ENCODE measurements at places on chromosomes 4 and X.

GRCh38 chr4:1973218-1973617 is 35.6 kb downstream of the NELFA start:
- DNase-seq = no peak

- no peak for DNase-seq
Observed at GRCh38 chr4:114384629-114385028, 214.0 kb upstream of the UGT8 start.

DNA sequence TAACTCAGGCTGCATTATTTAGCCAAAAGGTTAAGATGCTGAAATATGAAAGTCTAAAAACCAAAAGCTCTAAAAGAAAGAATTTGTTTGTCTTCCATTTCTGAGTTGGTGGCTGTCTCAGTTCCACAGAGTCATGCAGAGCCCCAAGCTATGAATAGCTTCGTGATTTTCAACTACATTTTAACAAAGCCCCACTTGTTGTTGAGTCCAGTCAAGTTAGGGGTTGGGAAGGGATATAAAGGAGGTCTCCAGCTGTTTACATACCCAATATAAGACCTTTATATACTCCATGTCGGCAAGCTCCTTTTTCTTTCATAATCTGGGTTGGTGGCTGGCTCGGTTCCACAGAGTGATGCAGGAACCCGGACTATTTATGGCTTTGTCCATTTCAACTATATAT is 924.6 kb upstream of the PRKX start:
- DNase-seq = no peak

- DNase-seq = no peak
Observed at GRCh38 chr4:119632216-119632615, 3.6 kb upstream of the PDE5A start.

DNA sequence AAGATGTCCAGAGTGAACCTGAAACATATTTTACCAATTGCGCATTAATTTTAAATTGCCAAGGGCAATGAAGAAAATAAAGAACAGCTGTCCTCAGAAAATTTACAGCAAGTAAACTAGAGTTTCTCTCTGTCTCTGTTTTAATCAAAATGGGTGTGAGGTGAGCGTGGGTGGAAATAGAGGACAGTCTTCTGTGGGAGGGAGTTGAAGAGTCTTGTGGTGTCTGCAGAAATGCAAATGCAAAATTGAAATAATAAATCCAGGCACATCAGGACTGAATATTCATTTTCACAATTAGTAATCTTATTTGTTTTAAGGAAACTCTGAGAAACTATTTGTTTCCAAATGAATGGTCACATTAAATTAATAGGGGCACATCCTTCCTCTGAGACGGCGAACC is 192.0 kb downstream of the ARHGAP10 start:
- DNase-seq = no peak

- DNase-seq = no peak
Observed at GRCh38 chr4:143355540-143356217, 19.0 kb downstream of the GAB1 start.

DNA sequence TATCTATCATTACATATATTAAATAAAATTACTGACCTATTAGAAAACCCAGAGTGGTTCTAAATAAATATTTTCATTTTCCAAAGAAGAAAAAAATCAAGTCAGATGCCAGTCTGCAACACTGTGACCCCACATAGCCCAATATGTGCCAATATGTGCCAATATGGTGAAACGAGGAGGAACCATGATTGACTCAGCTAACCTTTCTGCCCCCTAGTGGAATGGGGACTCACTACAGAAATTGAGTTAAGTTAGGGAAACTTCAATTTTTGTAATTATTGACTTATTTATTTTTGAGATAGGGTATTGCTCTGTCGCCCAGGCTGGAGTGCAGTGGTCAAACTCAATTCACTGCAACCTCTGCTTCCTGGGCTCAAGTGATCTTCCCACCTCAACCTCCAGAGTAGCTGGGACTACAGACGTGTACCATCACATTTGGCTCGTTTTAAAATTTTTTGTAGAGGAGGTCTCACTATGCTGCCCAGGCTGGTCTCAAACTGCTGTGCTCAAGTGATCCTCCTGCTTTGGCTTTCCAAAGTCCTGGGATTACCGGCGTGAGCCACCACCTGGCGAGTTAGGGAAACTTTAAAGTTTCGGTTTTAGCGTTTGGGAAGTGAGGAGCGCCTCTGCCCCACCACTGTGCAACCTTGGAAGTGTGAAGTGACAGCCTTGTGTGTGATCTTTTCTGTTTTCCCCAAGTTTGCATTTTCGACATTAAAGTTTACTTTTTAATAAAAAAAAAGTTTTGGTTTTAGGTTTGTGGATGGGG is 116.8 kb upstream of the SHISA3 start:
- peak; percentile 61 for DNase-seq

DNA sequence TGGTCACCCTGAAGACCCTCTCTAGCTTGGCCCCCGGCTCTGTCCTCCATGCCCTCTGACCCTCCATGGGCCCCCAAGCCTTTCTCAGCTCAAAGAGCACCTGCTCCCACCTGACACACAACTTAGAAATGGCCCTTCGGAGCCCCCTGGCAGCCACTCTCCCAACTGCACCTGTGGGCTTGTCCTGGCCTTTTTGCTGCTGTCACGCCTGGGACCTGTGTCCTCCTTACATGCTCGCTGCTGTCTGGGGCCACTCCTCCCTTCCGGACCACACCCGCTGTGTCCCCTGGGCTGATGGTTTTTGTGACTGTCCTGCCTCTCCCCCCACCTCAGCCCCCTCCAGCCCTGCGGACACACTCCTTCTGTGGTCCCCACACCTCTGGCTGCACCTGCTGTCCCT is 106.2 kb upstream of the AFAP1 start:
- DNase-seq = no peak

GRCh38 chr4:93529692-93530372 is 298.7 kb upstream of the ATOH1 start:
- DNase-seq = no peak

GRCh38 chr4:152095701-152096070 is 334.9 kb upstream of the GATB start:
- no peak for DNase-seq

- DNase-seq = no peak
Observed at GRCh38 chr4:153223930-153224329, 19.7 kb downstream of the TRIM2 start.

- DNase-seq = no peak
Observed at GRCh38 chr4:89803915-89804314, 33.0 kb downstream of the SNCA start.

- no peak for DNase-seq
Observed at GRCh38 chr4:38366456-38366855, 297.5 kb upstream of the KLF3 start.

DNA sequence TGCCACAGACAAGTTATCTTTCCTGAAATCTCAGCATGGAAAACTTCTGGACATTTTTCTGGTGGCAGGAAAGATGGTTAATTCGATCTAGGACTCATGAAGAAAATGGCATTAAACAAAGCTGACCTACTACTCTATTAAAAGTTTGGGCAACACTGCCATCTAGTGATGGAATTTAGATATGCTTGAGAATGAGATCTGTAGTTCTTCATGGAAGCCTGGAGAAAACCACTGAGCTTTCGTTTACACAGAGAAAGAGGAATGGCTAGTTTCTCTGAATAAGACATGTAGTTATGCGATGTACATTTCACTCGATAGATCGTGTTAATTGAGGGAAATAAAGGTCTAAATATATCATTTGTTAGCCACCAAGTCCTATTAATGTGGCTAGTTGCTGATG is 51.7 kb upstream of the CHRDL1 start:
- peak; percentile 25 for DNase-seq

- DNase-seq = no peak
Observed at GRCh38 chr4:24805566-24805965, 10.2 kb downstream of the SOD3 start.

DNA sequence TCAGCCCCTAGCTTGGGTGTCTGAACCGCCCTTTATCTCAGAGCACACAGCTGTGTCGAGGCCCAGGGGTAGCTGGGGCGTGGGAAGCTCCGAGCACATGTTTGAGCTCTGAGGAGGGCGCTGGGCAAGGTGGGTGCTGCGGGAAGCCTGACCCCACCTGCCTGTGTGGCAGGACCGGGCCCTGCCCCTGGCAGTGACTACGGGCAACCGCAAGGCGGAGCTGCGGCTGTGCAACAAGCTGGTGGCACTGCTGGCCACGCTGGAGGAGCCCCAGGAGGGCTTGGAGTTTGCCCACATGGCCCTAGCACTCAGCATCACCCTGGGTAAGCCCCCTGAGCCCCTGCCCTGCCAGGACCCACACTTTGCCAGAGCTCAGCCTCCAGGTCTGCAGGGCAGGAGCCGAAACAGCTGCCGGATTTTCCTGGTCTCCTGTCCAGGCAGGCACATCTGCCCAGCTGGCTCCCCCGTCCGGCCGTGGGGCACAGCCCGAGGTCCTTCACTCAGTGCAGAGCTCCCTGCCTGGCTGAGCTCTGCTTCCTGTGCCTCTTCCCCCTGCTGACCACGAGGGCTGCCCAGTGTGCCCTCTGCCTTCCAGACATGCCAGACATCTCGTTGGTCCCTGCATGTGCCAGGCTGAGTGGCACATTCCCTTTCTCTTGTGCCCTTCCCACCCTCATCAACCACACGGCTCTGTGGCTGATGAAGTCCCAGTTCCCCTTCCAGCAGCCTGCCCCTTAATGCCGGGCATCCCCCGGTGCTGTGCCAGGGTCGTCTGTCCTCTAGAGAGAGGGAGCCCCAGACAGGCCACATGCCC is 33.2 kb upstream of the HTRA3 start:
- peak; percentile 67 for DNase-seq

- no peak for DNase-seq
Observed at GRCh38 chr4:8745826-8746225, 125.8 kb downstream of the HMX1 start.

- DNase-seq = no peak
Observed at GRCh38 chr4:24560868-24561368, 23.4 kb downstream of the DHX15 start.

DNA sequence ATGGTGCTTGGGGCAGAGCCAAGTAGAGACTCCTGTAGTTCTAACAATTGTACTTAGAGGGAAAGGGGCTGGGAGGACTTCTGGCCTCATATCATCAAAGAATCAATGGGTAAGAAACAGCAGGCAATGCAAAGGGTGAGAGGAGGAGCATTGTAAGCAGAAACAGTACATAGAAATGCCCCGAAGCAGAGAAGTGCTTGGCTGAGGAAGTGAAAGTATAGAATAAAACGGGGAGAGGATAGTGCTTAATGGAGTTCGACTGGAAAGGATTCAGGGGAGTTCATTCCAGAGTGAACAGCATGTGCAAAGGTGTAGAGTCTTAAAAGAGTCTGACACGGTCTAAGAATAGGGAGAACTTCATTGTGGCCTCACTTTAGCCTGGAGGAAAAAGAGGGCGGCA is 103.0 kb downstream of the SYNPO2 start:
- no peak for DNase-seq

GRCh38 chr4:56871371-56871866 is 36.3 kb upstream of the REST start:
- no peak for DNase-seq

- DNase-seq = no peak
Observed at GRCh38 chr4:85970535-85970934, 389.3 kb downstream of the MAPK10 start.

GRCh38 chr4:38785901-38786402 is 3.2 kb upstream of the TLR10 start:
- no peak for DNase-seq

DNA sequence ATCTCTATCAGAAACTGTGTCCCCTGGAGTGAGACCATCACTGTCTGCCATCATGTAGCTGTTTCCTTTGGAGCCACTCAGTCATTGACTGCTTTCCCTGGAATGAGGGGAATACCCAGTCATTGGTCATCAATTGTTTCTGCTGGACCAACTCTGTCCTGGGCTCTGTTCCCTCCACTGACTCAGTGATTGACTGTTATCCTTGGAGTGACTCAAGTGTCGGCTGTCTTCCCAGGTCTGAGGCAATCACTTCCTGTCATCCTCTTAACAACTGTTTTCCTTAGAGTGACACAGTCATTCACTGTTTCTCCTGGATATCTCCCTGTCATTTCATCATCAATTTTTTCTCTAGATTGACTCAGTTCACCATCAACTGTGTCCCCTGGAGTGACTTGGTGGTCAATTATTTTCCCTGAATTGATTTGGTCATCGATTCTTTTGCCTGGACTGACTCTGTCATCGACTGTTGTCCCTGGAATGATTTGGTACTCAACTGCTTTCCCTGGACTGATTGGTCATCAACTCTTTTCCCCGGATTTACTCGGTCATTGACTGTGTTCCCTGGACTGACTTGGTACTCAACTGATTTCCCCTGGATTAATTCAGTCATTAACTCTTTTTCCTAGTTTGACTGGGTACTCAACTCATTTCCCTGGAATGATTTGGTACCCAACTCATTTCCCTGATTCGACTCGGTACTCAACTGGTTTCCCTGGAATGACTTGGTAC is 327.9 kb upstream of the VCX start:
- no peak for DNase-seq

- no peak for DNase-seq
Observed at GRCh38 chr4:35300996-35301774, 943.1 kb downstream of the ARAP2 start.

- no peak for DNase-seq
Observed at GRCh38 chr4:25977397-25978170, 63.6 kb downstream of the SMIM20 start.

- DNase-seq = no peak
Observed at GRCh38 chr4:24979554-24979953, 51.2 kb downstream of the LGI2 start.

- DNase-seq = no peak
Observed at GRCh38 chr4:23122666-23123400, 430.1 kb downstream of the GBA3 start.

- peak; percentile 38 for DNase-seq
Observed at GRCh38 chr4:128776794-128777216, 32.7 kb upstream of the JADE1 start.

GRCh38 chr4:2337896-2338295 is 76.0 kb upstream of the MXD4 start:
- DNase-seq = peak; percentile 29

DNA sequence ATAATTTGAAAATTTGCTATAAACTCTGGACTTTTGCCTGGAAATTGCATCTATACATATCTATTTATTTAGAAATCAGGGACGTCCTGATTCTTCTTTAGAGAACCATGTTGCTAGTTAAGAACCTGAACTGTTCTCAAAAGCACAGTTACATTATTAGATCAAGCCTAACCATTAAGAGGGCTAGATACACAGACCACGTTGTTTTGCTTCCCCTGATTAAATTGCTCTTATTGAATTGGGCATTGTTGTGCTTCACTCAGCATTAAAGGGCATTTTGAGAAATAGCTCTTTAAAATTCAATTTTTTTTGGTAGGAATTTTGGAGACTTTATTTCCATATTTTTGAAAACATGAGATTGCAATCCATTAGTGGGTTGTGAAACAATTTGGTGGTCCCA is 44.4 kb downstream of the FIP1L1 start:
- DNase-seq = no peak

GRCh38 chr4:108988464-108989195 is 225.8 kb upstream of the ETNPPL start:
- DNase-seq = no peak

DNA sequence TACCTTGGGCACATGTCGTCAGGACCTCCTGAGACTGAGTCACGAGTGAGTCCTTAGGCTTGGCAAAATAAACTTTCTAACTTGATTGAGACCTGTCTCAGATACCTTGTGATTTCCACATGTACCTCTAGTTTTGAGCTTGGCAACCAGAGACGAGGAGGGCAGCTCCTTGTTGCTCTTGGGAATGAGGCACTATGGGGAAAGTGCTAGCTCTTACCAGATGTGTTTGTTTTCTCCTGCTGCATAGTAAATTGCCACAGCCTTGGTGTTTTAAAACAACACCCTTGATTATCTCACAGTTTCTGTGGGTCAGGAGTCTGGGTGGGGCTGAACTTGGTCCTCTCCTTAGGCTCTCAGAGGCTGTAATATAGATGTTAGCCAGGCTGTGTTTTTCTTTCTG is 59.1 kb upstream of the MAML3 start:
- no peak for DNase-seq

- no peak for DNase-seq
Observed at GRCh38 chr4:91373546-91373945, 930.2 kb upstream of the GRID2 start.
